ENCODE measurements at places on chromosomes 4 and X. TPM values are rescaled to one million over a fixed set of nuclear protein-coding genes. Genes with fewer than 3 reads are reported as not detected.

GRCh38 chr4:40199999-40200874 lies 3.4 kb downstream of the RHOH start:
- DNase-seq = no peak

DNA sequence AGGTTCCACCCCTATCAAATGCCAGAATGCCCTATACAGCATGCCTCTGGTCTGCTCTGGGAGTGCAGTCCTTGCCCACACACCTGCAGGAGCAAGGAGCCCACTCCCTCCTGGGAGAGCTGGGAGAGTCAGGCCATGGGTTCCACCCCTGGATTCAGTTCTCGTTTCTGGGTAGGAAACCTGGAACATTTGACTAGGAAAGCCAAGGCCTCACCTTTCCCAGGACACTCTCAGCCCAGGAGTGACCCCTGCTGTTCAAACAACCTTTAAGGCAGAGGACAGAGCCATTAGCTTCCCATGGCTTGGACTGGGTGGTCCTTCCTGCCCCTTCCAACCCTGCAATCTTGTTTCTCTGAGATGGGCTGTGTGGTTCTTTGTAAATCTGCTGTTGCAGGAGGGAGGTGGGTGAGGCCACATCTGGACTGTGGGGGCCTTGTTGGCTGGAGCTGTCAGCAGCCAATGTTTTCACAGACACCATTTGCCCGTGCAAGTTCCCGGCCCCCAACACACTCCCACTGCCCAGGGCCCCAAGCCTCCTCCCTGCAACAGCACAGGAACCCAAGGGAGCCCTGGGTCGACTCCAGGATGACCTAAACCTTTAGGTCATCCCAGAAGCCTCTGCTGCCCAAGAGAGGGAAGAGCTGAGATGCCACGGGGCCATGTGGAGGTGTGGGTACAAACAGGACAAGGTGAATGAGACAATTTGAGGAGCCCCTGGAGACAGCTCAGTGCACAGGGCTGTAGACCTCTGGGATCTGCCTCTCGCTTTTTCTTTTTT lies 104.4 kb downstream of the PJA1 start:
- DNase-seq = peak; percentile 34

GRCh38 chr4:54625391-54625790 lies 32.4 kb upstream of the KIT start:
- no peak for DNase-seq

DNA sequence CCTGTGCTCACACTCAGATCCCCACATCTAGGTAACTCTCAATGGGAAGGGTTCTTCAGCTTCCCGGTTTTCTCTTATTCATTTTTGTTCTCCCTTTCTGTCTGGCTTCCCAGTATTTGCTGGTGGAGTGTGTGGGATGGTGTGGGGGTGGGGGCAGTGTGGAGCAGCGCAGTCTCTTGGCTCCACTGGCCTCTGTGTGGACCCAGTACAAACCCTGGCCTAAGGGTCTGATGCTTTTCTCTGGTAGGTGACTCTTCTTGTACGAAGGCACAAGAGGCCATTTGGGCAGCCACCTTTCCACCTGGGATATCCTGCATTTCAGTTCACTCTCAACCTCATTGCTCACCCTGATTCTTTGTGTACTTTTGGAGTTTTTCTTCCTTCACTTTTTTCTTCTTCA lies 71.3 kb downstream of the NBDY start:
- no peak for DNase-seq

Gene UGT2B10
- not detected for total RNA-seq

DNA sequence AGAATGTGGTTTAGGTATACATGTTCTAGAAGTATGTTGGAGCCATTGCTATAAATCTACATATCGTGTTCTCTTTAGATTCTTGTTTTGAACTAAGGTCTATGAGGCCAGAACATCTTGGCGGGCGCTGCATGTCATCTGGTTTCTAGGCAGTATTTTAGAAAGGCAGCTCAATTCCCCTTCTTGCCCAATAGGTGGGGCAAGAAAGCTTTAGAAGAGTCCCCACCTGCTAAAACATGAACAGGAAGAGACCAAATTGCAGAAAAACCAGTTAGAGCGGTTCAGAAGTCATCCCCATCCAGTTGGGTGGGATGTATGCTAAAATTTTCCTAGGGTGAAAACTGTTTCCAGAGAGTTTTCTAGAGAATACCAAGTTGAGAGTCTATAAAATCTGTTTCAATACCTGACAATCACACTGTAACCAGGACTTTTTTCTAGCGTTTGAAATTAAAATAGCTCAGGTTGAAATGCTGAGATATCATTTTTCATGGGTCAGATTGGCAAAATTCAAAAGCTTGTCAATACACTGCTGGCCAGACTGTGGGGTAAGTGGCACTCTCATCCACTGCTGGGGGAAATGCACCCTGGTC lies 17.5 kb upstream of the SH3KBP1 start:
- peak; percentile 26 for DNase-seq

- no peak for DNase-seq
These were observed 867.6 kb downstream of the FAT4 start for GRCh38 chr4:126182336-126182735.

Gene OTUD6A
- total RNA-seq = not detected

DNA sequence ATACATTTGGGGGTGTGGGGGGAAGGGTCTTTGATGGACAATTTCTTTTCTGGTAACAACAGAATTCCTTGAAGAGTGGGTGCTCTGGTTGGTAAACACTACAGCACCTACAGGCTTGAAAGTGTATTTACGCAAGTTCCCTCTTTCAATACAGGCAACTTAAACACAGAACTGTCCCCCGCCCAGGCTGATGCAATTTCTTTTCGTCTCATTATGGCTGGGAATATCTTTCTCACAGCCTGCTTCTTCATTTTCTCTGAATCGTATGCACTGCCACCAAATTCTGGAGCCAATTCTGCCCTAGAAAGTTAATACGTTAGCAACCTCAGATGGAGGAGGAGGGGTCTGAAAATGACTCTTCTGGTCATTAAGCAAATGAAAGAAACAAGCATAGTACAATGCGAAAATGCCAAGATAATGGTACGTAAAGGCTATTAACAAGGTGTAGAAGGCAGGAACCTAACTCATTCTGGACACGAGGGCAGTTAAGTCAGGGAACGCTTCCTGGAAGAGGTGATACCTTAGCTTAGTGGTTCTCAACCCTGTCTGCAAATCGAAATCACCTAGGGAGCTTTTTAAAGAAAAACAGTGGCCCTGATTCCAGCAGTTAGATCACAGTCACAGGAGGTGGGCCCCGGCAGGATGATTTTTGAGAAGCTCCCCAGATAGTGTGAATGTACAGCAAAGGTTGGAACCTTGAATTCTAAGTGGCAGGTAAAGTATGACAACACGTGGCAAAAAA lies 1.0 kb downstream of the AGA start:
- DNase-seq = no peak

DNA sequence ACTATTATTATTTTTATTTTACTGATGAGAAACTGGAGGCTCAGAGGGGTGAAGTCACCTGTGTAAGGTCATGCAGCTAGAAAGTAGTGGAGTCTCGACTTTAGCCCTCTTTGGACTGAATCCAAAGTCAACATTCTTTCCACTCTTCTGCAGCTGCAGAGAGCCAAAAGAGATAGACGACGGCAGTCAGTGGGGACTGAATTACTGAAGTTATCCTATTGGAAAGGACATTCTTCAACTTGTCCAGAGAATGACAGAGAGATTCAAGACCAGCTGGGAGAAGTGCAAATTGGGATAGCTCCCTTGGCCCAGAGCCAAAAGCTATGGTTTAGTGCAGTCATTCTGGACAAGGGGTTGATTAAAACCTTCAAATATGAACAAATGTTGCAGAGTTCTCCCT lies 42.5 kb downstream of the VGLL1 start:
- no peak for DNase-seq

GRCh38 chr4:56681158-56681852 lies at the start of gene HOPX:
Gene HOPX, minus strand, starts transcription at chr4:56681296. Its CDS starts 23,480 bp downstream, at chr4:56657816.
- DNase-seq = peak; percentile 29

DNA sequence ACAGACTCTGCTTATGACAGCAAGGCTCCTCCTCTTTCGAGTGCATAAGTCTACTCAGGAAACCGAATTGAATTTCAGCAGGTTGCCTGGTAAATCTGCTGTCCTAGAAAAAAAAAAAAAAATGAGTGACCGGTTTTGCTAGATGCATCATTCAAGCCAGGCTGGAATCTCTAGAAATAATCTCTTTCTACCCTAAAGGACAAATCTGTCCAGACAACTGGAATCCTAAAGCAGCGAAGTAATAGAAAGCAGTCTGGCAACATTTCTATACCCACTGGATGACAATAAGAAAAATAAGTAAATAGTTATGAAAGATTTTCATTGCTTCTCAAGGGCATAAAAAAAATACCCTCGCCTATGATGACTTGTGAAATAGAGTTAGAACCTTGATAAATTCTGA lies 703.5 kb downstream of the RPA4 start:
- no peak for DNase-seq

- no peak for DNase-seq
These were observed 10.4 kb upstream of the DRD5 start for GRCh38 chr4:9771034-9771433.

GRCh38 chr4:100312615-100313350 lies 122.5 kb upstream of the DDIT4L start:
- no peak for DNase-seq

GRCh38 chr4:6506616-6507140 lies 34.3 kb upstream of the PPP2R2C start:
- DNase-seq = no peak

GRCh38 chrX:150581093-150581775 lies 12.8 kb downstream of the MTM1 start:
- no peak for DNase-seq

Gene SLC4A4
- total RNA-seq = 18.6 TPM

DNA sequence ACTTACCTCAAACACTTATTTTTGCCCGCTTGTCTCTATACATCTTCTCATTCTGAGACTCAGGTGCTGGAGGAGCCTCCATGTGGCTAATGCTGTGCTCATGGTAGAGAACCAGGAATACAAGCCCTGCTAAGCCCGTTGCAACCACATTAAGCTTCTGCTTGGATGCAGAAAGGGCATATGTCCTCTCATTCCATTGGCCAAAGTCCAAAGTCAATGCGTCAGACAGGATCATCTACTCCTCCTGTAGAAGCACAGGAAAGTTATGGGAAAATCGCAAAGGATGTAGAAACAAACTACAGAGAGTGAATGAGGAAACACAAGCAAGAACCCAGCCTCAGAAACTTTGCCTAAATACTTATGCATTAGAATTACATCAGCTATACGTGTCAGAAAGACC lies 124.5 kb upstream of the AGA start:
- DNase-seq = no peak

Gene ETDB
- not detected for total RNA-seq

GRCh38 chr4:145414841-145415240 lies 66.8 kb upstream of the SMAD1 start:
- DNase-seq = no peak

- DNase-seq = peak; percentile 51
These were observed 657 bp downstream of the TCEAL8 start for GRCh38 chrX:103254171-103254824.

DNA sequence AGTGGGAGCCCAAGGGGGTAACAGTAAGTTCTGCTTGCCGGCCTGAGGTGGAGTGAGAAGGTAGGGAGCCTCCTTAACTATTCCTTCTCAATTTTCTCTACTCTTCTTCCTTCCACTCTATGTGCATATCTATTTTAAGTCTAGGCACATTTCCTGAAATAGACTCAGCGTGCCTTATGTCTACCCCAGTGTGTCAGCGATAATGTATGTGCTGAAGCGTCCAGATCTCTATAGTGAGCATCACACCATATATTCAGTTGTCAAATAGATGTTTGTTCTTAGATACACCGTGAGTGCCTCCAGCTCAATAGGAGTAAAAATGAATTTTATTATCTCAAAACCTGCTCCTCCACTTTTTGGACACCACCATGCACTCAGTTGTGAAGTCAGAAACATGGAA lies 51.5 kb upstream of the RAB33B start:
- DNase-seq = no peak

- DNase-seq = no peak
These were observed 162.0 kb downstream of the RNF150 start for GRCh38 chr4:140971077-140971792.

GRCh38 chr4:28469387-28469786 lies 1608.7 kb downstream of the STIM2 start:
- no peak for DNase-seq

Gene MGAT4D
- not detected for total RNA-seq

GRCh38 chr4:2695346-2696060 lies 60.6 kb downstream of the TNIP2 start:
- no peak for DNase-seq

Gene CXCL10
- total RNA-seq = 0.76 TPM

GRCh38 chr4:139965789-139966188 lies 188.2 kb downstream of the MAML3 start:
- no peak for DNase-seq

- no peak for DNase-seq
These were observed 292.7 kb downstream of the BCOR start for GRCh38 chrX:39805022-39805421.

Gene TRMT10A
- 2.4 TPM for total RNA-seq

Gene RUFY3
- total RNA-seq = 23.5 TPM

GRCh38 chrX:45697591-45697990 lies 496.9 kb upstream of the DIPK2B start:
- no peak for DNase-seq

Gene SLC38A5
- 5.0 TPM for total RNA-seq

- DNase-seq = no peak
These were observed 147.0 kb downstream of the PDGFC start for GRCh38 chr4:156824451-156825060.

DNA sequence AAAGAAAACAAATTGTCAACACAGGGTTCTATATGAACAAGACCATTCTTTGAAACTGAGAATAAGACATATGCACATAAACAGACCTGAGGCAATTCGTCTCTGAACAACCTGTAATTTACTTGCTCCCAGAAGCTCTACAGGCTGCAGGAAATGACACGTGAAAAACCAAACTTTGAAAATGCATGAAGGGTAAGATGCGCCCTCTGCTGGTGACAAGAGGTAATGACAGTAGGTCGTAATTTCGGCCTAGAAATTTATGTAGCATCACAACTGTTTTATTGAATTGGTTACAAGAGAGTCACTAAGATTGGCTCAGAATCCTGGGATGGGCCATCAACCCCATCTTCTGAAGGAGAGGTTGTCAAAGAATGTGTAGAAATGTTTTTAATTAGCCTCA lies 276.5 kb downstream of the PPP4R3C start:
- DNase-seq = no peak

DNA sequence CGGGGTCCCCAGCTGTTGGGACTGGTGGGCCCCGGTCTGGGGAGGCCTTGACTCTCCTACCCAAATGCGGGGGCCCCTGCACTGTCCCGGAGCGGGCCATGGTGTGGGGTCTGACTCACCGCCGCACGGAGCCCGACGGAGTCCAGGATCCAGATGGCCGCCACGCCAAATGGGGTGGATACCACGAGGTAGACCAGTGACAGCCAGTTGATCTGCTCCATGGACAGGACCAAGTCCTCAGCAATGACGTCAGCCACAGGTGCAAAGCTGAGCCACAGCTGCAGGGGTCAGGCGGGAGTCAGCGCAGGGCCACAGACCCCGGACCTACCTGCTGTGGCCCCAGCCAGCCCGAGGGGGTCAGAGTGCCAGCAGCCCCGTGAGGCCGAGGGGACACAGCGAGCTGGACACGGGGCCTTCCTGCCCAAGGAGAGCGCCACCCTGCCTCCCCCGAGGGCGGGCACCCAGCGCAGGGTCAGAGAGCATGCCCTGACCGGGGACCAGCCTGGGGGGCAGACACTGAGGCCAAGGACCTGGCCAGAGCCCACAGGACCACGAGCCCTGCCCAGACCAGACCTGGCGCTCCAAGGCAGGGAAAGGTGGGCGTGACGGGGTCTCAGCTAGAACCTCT lies 2.4 kb downstream of the SLC49A3 start:
- DNase-seq = no peak
